Hematopoietic multipotent progenitor cell (in vitro differentiated cells): ENCODE measurements at places on chromosomes 1 and 21.

DNA sequence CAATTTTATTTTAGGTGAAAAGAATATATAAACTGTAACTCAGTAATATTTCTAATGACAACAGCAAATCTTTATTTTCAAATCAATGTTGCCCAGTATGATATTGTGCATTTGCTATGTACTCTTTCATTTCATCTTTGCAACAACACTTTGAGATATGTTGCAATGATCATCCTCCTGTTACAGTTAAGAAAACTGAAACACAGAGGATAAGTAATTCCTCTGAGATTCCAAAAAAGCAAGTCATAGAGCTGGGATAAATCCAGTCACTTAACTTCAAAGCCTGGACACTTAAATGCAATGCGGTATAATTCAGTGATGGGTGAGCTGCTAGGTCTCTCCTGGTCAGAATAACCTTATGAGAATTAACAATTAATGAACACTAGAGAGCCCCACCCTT is 48.6 kb upstream of the EXO1 start:
- DNase-seq: no peak

DNA sequence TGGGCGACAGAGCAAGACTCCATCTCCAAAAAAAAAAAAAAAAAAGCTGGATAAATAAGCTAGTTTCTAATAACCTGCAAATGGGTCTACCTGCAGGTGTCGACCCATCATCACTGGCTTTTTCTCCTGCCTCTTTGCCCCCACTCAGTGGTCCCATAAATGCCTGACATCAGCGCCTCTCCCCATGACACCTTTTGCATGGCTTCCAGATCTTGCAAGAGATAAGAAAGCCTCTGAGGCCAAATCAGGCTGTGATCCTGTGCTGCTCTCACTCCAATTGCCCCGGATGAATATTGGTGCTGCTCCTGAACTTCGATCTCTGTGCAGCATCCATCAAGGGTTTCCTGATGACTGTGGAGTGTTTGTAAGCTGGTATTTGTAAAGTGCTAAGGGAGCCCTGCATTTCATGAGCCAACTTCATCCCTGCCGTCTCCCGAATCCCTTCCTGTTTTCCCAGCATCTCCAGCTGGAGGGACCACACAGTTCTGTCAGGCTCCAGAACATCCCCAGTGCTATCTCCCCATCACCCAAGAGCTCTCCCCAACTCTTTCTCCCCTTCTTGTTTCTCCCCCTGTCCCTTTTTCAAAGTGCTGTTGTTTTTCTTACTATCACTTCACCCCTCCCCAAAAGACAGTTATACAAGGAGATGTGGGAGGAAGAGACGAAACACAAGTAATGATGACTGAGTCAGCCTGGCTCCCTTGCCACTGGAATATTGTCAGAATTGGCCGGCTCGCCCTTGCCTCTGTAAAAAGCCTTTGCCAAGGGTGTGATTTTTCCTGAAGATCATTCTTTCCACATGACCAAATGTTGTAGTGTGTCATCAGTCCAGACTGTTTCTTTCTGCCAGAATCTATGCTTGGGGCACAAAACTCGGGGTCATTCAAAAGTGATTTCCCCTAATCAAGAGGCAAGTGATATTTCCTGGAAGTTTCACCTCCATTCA is 2.8 kb upstream of the EFHD2 start:
- DNase-seq: no peak

GRCh38 chr1:40306296-40306695 is 10.8 kb downstream of the COL9A2 start:
- no peak for DNase-seq

GRCh38 chr1:160834945-160835565 is 27.6 kb downstream of the CD244 start:
- peak; percentile 62 for DNase-seq

- no peak for DNase-seq
Observed at GRCh38 chr21:40556442-40556968, 290.5 kb downstream of the DSCAM start.

GRCh38 chr1:20385630-20386029 is 95.0 kb downstream of the VWA5B1 start:
- no peak for DNase-seq

GRCh38 chr1:51543858-51544257 is 24.8 kb upstream of the EPS15 start:
- DNase-seq: no peak

GRCh38 chr1:248065604-248066003 is 19.0 kb downstream of the OR2L3 start:
- DNase-seq: no peak

GRCh38 chr1:220680085-220680687 is 10.0 kb upstream of the C1orf115 start:
- DNase-seq: peak; percentile 56

DNA sequence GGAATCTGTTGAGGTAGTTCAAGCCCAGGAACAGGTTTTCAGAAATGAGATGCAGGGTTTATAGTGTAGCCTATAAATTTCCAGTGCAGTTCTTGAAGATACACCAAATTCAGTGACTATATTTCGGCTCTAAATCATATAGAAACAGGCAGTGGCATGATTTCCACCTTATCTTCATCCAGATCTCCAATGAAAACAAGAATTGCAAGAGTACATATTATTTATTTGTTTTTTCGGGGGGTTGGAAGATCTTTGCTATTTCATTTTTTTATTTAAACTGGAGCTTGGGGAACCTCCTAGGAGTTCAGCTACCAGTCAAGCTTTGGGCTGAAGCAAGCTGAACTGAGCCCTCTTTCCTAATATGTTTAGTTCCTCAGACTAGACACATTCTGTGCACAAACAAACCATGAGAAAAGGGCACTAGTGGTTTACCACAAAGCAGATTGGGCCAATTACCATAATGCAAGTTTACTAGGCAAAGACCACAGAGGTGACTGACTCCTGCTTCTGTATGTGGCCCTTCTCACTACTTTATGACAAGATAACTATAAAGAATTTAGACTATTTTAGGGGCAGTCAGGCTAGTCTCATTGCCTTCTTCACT is 68.5 kb downstream of the RGS2 start:
- DNase-seq: no peak

DNA sequence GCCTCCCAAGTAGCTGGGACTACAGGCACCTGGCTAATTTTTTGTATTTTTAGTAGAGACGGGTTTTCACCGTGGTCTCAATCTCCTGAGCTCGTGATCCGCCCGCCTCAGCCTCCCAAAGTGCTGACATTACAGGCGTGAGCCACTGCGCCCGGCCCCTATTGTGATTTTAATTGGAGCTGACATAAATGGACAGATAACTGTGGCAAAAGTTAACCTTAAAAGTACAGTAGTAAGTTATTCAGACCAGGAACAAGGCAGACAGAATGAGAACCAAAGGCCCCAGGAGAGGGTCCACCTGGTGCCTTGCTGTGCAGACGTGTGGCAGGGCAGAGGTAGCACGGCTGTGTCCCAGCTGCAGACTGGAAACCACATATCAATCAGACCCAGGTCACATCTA is 11.0 kb downstream of the TMEM201 start:
- DNase-seq: no peak

DNA sequence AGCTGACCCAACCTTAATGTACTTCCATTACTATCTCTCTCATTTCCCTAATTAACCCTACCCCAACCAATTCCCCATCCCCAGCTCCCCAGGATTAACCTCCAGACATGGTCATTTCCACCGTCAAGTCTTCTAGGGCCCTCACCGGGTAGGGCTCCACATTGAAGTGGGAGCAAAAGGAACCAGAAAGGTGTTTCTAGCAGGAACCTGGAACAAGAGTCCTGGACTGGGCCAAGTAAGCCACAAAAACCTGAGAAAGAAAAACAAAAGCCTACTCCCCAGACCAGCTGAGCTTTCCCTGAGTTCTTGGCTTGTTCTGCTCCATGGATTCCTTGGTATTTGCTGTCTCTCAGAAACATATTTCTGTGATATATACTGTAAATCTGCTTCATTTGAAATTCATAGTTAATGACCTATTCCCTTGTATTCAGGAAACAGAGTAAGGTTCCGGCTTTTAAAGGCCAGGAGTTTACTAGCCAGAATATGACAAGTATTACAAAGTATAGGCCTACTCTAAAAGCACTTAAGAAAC is 58.4 kb downstream of the SYF2 start:
- DNase-seq: no peak

DNA sequence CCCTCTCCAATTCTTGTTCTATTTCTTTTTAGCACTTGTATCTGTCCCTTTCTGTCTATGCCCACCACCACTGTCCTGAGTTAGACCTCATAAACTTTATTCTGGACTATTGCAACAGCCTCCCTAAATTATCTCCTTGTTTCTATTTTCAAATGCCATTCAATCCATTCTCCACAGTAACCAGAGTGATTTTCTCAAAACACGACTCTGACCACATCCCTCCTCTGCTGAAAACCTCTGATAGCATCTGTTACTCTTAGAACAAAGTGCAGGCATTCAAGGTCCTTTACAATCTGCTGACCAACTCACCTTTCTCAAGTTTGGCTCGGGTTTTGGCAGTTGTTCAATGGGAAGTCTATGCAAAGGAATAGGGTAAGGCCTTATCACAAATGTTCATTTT is 22.8 kb upstream of the GPX7 start:
- DNase-seq: no peak

DNA sequence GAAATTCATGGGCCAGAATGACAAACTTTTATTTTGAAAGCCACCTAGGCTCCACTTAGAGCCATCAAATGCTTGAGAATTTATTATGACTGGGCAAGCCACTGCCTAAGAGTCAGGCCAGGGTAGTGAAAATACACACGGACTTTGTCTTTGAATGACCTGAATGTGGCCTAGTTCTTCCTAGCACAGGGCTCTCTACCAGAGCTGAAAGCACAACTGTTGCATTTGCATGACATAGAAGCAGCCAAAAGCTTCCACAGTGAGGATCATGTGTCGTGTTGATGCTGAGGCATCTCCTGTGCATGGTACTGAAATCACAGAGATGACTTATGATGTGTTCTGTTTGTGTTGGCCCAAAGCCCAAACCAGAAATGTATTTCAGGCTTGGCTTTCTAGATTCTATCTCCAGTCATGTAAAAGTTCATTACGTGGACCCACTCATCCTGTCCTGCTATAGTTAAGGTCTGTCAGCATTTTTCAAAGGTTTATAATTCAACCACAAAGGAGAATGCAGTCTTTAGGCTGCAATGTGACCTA is 164.0 kb upstream of the UBE2U start:
- DNase-seq: no peak

GRCh38 chr21:33289199-33289819 is 23.1 kb downstream of the IL10RB start:
- DNase-seq: no peak

- DNase-seq: no peak
Observed at GRCh38 chr1:176919386-176920378, 244.8 kb downstream of the ASTN1 start.

DNA sequence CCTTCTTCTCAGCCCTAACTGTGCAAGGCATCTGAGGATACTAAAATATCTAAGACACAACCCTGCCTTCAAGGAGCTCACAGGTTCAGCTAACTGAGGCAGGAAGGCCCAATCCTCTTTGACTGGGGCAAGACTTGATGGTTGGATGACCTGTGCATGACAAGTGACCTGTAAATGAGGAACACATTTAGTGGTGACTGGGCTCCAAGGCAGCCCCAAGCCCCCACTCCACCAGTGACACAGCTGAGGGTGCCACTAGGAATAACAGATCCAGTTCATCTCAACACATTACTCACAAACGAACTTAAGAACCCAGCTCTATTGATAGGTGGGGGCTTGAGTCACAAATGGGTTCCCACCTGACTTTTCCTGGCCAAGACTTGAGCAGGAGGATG is 244.7 kb upstream of the IRF2BP2 start:
- DNase-seq: no peak

GRCh38 chr1:201946224-201946908 is at the start of gene LMOD1:
TSS of gene LMOD1 (minus strand) at chr1:201946548. CDS start at chr1:201946340, 208 bp downstream.
- no peak for DNase-seq
